ENCODE measurements at places on chromosomes 12 and 14.

GRCh38 chr12:75599061-75599460 is 87.7 kb upstream of the KRR1 start:
- DNase-seq: no peak

- DNase-seq: peak; percentile 79
These were observed 450 bp downstream of the BLTP3B start for GRCh38 chr12:100141998-100142850.

GRCh38 chr12:75603475-75603874 is 92.1 kb upstream of the KRR1 start:
- no peak for DNase-seq

- no peak for DNase-seq
These were observed 15.1 kb downstream of the FAIM2 start for GRCh38 chr12:49888461-49889151.

GRCh38 chr12:9387450-9387849 is 179.3 kb upstream of the PZP start:
- DNase-seq: no peak

GRCh38 chr12:52528641-52529143 is 8.5 kb upstream of the KRT5 start:
- DNase-seq: no peak

- DNase-seq: no peak
These were observed 44.8 kb downstream of the RASSF3 start for GRCh38 chr12:64655141-64655540.

- DNase-seq: no peak
These were observed 43.5 kb downstream of the C14orf132 start for GRCh38 chr14:96082420-96083300.

GRCh38 chr14:78567343-78567742 is 397.2 kb downstream of the NRXN3 start:
- no peak for DNase-seq

DNA sequence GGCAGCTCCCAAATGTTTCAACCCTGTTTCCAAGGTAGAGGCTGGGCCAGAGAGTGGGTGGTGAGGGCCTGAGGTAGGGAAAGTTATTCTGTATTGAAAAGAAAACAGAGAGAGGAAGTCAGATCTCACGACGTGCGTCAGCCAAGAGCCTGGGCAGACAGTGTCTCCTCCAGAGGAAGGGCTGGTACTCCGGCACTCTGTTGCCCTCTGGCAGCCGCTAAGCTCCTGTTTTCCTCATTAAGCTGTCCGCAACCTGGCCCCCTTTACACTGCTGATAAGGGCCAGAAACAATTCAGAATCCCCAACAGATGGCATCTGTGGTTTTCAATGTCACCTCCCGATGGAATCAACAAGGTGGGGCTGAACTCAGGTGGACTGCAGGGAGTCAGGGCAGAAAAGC is 26.0 kb upstream of the LTBP2 start:
- no peak for DNase-seq

- no peak for DNase-seq
These were observed 465.6 kb downstream of the MED13L start for GRCh38 chr12:115811929-115812328.

DNA sequence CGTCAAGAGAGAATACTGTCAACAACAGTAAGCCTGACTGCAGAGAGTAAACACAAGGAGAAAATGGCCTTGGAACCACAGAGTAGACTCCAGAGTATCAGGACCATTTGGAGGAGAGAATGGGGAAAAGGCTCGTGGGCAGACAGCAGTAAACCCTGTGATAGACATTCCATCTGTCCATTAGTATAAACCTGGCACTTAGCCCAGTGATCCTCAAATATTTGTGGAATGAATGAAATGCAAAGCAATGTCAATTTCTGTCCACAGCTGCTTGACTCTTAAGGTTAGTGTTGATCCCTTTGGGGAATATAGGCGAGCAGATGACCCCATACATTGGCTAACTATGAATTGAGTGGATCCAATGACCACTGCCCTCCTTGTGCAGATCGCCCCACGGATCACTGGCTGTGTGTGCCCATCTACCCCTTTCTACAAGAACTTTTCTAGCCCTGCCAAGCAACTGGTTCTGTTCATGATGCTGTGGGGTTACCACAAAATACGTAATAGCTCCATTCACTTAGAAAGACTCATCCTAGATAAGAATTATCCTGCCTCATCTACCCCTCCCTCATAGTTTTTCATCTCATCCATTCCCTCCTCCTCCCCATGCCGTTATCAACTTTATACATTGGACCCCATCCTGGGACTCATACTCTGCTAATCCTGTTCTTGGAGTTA is 846.8 kb downstream of the NRXN3 start:
- DNase-seq: no peak

DNA sequence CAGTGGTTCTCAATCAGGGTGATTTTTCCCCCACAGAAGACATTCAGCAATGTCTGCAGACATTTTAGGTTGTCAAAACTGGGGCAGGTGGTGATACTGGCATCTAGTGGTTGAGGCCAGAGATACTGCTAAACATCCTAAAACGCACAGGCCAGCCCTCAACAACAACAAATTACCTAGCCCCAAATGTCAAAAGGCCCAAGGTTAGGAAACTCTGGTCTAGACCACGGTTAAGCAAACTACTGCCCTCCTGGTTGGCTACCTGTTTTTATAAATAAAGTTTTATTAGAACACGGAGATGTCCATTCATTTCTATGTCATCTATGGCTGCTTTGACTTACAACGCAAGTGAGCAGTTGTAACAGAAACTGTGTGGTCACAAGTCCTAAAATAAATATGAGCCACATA is 186.7 kb downstream of the EFCAB11 start:
- no peak for DNase-seq

GRCh38 chr12:89756194-89756584 is 47.6 kb upstream of the ATP2B1 start:
- DNase-seq: no peak

DNA sequence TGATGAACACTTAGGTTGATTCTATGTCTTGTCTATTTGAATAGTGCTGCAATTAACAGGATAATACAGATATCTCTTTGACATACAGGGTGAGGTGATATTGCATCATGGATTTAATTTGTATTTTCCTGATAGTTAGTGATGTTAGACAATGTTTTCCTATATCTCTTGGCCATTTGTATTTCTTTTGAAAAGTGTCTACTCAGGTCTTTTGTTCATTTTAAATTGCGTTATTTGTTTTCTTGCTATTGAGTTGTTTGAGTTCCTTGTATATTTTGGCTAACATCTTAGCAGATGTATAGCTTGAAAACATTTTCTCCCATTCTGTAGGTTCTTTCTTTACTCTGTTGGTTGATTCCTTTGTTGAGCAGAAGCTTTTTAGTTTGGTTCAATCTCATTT is 460.6 kb downstream of the CCDC91 start:
- DNase-seq: no peak

- no peak for DNase-seq
These were observed 268.8 kb downstream of the DUSP6 start for GRCh38 chr12:89083491-89083890.

GRCh38 chr12:103075848-103076247 is 118.4 kb downstream of the ASCL1 start:
- DNase-seq: no peak

- DNase-seq: no peak
These were observed 55.7 kb downstream of the TMTC1 start for GRCh38 chr12:29728030-29728429.

DNA sequence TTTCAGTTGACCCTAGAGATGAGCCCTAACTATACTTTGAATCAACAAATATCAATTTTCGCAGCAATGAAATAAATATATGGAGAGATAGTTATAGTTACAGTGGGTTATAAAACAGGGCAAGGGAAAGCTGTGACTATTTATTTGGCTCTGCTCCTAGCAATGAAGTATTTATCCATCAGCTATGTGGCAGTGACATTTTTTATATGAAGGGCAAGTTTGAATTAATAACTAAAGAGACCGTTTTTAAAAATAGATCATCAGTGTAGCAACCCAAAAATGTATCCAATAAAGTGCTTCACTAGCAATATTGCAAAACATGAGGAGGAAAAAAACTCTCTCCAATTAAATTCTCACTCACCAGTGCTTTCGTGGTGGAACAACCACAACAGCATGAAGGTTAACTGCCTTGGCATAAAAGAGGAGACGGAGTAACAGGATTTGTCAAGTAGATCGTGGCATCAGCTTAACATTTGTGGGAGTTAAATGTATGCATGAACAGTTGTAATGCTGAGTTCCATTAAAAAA is 58.1 kb upstream of the NUDT4 start:
- DNase-seq: no peak

DNA sequence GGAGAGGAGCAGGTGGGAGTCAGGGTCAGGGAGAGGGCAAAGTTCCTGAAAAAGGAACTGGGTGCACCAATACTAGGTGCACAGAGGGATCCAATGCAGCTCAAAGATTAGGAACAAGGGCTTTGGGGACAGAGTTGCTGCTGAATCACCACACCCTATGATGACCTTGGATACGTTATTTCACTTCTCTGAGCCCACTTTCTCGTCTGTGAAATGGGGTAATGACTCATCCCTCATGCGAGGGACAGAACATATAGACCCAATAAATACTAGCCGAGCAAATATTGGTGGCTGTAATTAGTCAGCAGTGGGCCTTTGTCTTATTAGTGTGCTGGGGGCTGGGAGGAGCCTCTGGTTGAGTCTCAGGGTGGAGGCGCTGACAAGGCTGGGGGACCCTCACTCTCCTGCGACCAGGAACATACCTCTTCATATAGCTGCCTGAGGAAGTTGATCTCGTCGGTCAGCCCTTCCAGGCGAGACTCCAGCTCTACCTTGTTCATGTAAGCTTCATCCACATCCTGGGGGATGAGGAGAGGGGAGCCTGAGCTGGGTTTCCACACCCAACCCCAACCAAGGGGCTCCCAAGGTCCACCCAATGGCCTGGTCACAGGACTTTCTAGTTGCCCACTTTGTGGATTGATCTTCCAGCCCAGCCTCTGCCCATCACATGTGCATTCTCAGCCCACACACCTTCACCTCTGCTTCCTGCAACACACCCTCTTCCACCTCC is 4.5 kb downstream of the KRT8 start:
- no peak for DNase-seq

GRCh38 chr14:50320283-50320682 is 8.2 kb downstream of the DMAC2L start:
- no peak for DNase-seq

- no peak for DNase-seq
These were observed 44.8 kb downstream of the FBXW8 start for GRCh38 chr12:116955382-116956021.

GRCh38 chr14:73008501-73008900 is 18.4 kb downstream of the ZFYVE1 start:
- DNase-seq: no peak

DNA sequence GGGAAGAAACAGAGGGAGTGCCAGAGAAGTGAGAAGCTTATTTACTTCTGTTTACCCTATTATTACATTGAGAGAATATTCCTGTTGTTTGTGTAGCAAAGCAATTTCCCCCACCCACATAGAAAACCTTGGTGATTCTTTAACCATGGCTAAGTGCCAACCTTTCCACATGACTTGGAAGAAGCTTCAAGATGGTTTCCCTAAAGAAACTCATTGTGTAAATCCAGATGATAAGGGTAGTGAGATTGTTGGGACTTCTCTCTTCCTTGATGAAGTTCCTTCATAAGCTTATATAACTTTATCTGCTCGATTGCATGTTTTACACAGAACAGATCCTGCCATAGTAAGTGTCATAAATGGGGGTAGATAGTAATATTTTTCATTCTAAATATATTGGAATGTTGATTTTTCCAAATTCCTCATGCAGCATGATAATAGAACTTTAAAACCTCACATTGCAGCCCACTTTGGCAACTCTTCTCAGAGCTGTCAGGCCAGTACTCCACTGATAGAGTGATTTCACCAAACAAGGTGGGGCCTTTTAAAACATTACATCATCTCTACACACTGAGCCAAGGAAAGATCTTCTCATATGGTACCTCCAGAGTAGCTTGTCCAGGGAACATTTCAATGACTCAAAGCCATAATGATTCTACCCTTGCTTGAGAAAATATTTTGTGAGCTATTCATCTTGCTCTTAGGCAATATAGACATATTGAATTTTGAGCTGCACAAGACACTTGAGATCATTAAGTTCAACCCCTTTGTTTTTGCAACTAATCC is 47.8 kb upstream of the KIF21A start:
- no peak for DNase-seq

DNA sequence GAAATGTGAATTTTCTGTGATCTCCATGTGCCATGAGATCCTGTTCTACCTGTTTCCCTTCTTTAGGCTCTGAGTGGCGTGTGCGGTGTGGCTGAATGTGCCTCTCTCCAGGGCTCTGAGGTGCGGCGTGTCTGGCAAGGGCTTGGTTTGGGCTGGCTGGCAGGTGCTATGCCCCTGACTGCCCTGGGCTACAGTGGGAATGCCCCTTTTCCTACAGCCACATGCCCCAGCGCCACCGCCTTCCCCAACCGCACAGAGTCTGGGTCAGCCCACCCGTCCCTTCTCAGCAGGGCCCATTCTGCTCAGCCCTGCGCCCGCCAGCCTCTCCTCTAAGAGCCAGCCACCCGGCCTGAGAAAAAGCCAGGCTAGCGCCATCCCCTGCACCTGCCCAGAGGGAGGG is 24.7 kb downstream of the BTBD6 start:
- no peak for DNase-seq

- no peak for DNase-seq
These were observed 145.1 kb downstream of the SLC25A21 start for GRCh38 chr14:37027188-37027824.

DNA sequence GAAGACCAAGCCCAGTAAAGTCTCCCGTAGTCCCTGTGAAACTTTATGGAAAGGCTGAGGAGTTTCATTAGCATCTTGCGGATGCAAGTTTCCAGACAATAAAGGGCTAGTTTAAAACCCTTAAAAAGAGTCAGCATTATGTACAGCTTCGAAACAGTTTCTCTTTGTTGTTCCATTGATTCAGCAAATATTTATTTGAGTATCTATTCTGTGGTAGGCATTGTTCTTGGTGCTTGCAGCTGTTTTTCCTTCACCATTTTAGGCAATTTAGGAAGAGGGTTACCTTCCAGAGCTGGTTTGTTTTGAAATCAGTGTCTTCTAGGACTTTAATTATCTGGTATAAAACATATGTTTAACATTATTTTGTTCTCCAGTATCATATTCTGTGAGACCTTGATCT is 1.5 kb downstream of the SLIRP start:
- DNase-seq: no peak

DNA sequence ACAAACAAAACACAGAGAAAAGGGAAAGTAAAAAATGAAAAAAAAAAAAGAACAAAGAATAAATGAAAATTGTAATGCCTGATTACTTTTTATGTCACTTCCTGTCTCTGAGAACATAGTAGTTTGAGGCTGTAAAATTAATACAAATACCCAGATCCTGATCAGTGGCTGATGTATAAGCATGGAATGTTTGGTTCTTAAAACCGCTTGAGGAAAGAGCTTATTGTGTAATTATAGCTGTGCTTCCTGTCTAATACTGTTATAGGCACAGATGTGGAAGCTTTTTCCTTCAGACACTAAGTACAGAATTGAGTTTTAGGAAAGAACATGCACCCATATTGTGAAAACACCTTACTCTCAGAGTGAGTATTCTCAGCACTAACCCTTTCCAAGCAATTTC is 86.9 kb downstream of the AVPR1A start:
- DNase-seq: no peak

Measured in H1 (cell line).